Stimulated activated naive B cell treated with anti-CD40 and anti-IgM and Interleukin-4, amounts not matched to agents 10 μg/mL and 1 μg/mL and 100 μg/mL, for 72 hours (primary cell): ENCODE measurements at places on chromosomes 2 and 18.

- H3K4me1 ChIP-seq = peaks cover 72% of the 10 kb centered on the region
- H3K4me3 ChIP-seq = peak overlapping the region; percentile 99
- DNase-seq = no peak
- peak overlapping the region; percentile 99 for H3K27ac ChIP-seq
- H3K27me3 ChIP-seq = peaks cover 4% of the 10 kb centered on the region
These were observed 1.2 kb downstream of the BABAM2 start for GRCh38 chr2:27891673-27892105.

- H3K27ac ChIP-seq = peak overlapping the region; percentile 90
- peaks cover 25% of the 10 kb centered on the region for H3K36me3 ChIP-seq
- peaks cover 79% of the 10 kb centered on the region for H3K4me1 ChIP-seq
- no peaks in the 10 kb centered on the region for H3K27me3 ChIP-seq
These were observed 15.4 kb downstream of the HK2 start for GRCh38 chr2:74849228-74849892.

DNA sequence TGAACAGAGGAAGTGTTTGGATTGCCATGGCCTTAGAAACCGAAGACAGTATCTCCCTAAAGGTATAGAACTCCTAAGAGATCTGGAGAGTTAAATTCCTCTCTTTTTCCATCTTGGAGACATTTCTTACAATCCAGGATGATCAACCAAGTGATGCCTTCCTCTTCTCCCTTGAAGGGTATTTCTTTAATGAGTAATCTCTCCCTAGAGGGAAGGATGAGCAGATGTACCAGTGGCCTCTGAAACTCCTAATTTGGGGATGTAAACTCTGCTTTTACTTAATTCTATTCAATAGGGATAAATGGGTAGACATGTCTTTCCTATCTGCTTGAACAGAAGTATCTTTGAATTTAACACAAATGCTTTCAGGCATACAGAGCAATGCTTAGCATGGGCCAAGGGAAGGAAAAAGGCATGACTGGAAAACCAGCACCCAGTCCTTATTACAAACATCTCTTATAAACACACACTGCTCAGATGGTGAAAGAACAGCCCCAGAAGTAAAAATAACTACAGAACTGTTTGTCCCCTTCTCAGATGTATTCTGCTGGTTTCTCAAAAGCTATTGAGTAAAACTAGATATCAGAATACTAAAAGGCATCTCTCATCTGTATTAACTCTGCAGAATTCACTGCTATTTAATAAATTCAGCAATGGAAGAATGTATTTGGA lies 4.7 kb upstream of the THNSL2 start:
- no peak overlapping the region for H3K4me3 ChIP-seq
- DNase-seq = no peak
- no peak overlapping the region for H3K27ac ChIP-seq
- H3K36me3 ChIP-seq = peaks cover 4% of the 10 kb centered on the region
- H3K4me1 ChIP-seq = no peaks in the 10 kb centered on the region

DNA sequence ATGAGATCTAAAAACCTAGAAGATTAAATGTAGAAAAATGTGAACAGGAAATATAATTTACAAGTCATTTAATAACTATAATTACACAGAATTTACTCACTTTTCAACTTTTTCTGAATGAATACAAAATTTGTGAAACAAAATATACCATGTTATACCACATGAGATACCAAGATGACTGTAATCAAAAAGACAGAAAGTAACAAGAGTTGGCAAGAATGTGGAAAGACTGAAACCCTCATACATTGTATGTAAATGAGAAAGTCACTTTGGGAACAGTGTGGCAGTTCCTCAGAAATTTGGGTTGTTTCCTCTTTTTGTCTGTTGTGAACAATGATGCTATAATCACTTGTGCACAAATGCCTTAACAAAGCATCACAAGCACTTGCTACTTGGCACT lies 145.4 kb upstream of the ZNF804A start:
- H3K36me3 ChIP-seq = no peaks in the 10 kb centered on the region
- DNase-seq = no peak
- H3K27me3 ChIP-seq = no peaks in the 10 kb centered on the region
- no peak overlapping the region for H3K27ac ChIP-seq

- H3K27me3 ChIP-seq = no peaks in the 10 kb centered on the region
- no peak overlapping the region for H3K27ac ChIP-seq
- H3K36me3 ChIP-seq = no peaks in the 10 kb centered on the region
- DNase-seq = no peak
- H3K4me1 ChIP-seq = peaks cover 5% of the 10 kb centered on the region
These were observed 111.6 kb upstream of the LTBP1 start for GRCh38 chr2:32835148-32835547.

GRCh38 chr2:17604050-17604449 lies 63.6 kb downstream of the VSNL1 start:
- H3K4me3 ChIP-seq = no peak overlapping the region
- H3K36me3 ChIP-seq = no peaks in the 10 kb centered on the region
- no peak for DNase-seq
- H3K27ac ChIP-seq = no peak overlapping the region
- H3K27me3 ChIP-seq = peaks cover 27% of the 10 kb centered on the region
- H3K4me1 ChIP-seq = no peaks in the 10 kb centered on the region

GRCh38 chr2:180698668-180699067 lies 281.7 kb upstream of the UBE2E3 start:
- H3K4me1 ChIP-seq = no peaks in the 10 kb centered on the region
- H3K36me3 ChIP-seq = no peaks in the 10 kb centered on the region
- no peak overlapping the region for H3K4me3 ChIP-seq
- H3K27me3 ChIP-seq = no peaks in the 10 kb centered on the region

GRCh38 chr2:167415068-167415467 lies 526.8 kb downstream of the XIRP2 start:
- no peaks in the 10 kb centered on the region for H3K27me3 ChIP-seq
- no peaks in the 10 kb centered on the region for H3K4me1 ChIP-seq
- H3K4me3 ChIP-seq = no peak overlapping the region
- no peak overlapping the region for H3K27ac ChIP-seq

DNA sequence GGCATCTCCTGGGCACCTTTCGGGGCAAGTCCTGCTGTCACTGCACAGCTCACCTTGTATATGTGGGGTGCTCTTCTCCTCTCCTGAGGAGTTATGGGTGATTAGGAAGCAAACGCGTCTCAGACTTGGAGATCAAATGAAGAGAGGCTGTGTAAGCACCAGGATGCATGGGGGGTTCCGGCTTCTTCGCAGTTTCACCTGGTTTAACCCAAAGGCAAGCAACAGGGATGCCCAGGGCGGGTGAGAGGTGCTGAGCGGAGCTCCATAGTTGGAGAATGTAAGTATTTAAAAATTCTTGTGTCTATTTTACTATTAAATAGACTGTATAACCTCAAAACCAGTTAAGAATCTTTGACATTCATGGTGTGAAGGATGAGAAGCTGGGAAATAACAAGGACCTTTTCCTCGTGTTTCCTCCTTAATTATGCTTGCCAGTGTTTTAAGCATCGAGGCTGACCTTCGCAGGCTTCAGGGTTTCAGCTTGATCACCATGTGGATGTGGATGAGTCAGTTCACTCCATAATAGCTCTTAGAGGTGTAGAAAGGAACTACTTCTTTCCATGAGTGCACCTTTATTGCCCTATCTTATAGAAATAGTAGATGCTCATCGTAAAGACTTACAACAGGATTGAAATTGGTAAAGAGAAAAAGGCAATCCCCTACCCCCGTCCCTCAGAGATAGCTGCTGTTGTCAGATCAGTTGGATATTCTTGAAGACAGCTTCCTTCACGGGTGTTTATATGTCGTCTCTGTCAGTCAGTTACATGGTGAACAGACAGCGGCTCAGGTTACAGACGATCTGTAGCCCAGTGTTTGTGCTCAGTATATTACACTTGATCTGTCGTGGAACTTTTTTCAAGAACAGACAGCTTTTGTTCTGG lies 201.1 kb downstream of the AGAP1 start:
- no peak overlapping the region for H3K27ac ChIP-seq
- no peak for DNase-seq
- H3K27me3 ChIP-seq = peaks cover 6% of the 10 kb centered on the region
- H3K36me3 ChIP-seq = no peaks in the 10 kb centered on the region
- H3K4me3 ChIP-seq = no peak overlapping the region

- no peak overlapping the region for H3K27ac ChIP-seq
- H3K36me3 ChIP-seq = no peaks in the 10 kb centered on the region
- peaks cover 8% of the 10 kb centered on the region for H3K27me3 ChIP-seq
- H3K4me1 ChIP-seq = no peaks in the 10 kb centered on the region
- no peak for DNase-seq
These were observed 267.0 kb downstream of the MREG start for GRCh38 chr2:215746226-215746886.

GRCh38 chr2:28484835-28485234 lies 11.0 kb upstream of the PLB1 start:
- H3K27me3 ChIP-seq = peaks cover 3% of the 10 kb centered on the region
- no peaks in the 10 kb centered on the region for H3K36me3 ChIP-seq
- peaks cover 9% of the 10 kb centered on the region for H3K4me1 ChIP-seq
- no peak overlapping the region for H3K27ac ChIP-seq
- no peak overlapping the region for H3K4me3 ChIP-seq

DNA sequence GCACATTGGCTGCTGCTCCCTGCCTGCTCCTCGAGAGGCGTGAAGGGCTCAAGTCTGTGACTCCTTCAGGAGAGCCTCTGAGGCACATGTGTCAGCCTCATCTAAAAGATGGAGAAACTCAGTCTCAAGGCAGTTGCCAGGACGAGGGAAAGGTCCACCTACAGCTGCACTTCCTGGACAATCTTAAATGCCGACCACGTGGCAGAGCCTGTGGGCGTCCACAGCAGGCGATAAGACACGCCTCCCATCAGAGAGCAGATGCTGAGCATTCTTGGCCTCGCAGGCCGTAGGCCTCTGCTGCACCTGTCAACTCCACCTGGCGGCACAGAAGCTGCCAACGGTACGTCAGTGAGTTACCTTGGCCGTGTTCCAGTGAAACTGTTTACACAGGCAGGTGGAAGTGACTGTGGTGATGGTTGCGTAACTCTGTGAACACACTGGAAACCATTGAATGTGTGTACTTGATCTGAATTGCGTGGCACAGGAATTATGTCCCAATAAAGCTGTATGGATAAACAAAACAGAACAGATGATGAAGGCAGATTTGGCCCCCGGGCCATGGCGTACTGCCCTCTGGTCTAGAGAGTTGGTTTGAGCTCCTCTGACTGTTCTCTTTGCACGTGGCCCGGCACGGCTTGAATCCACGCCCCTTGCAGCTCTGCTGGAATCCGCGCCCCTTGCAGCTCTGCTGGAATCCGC lies 114.5 kb downstream of the RNF144A start:
- no peaks in the 10 kb centered on the region for H3K36me3 ChIP-seq
- DNase-seq = no peak
- no peaks in the 10 kb centered on the region for H3K4me1 ChIP-seq
- H3K27ac ChIP-seq = no peak overlapping the region

DNA sequence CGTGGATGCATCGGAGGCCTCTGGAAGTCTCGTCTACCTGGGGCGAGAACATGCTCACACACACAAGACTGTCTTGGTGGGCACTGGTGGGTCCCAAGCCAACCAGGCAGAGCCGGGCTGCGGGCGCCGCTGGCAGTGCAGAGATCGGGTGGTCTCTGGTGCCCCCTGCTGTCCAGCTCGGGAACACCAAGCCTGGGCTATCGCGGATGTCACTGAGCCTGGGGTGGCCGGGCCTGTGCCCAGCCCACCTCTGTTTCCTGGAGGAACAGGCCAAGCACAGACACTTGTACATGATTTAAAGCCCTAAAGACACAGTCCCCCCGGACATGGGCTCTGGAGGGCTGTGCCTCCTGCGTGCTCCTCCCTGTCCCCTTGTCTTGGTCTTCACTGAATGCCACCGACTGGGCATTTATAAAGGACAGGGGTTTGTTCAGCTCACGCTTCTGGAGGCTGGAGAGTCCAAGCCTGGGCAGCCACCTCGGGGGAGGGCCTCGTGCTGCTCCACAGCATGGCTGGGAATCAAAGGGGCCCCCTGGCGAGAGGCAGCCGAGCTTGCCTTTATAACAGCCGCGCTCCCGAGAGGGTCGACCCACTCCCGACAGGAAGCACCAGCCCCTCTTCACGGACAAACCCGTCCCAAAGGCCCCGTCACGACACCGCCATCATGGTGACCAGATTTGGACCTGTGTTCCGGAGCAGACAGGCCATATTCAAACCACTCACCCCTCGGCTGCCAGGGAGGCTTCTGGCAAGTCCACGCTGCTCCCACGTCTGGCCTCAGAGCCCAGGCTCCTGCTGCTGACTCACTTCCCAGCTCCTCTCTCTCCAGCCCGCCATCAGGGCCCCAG lies 3.6 kb upstream of the OTOS start:
- no peaks in the 10 kb centered on the region for H3K36me3 ChIP-seq
- H3K4me3 ChIP-seq = no peak overlapping the region
- DNase-seq = peak; percentile 61
- H3K27ac ChIP-seq = no peak overlapping the region
- H3K27me3 ChIP-seq = peaks cover 37% of the 10 kb centered on the region
- peaks cover 3% of the 10 kb centered on the region for H3K4me1 ChIP-seq

DNA sequence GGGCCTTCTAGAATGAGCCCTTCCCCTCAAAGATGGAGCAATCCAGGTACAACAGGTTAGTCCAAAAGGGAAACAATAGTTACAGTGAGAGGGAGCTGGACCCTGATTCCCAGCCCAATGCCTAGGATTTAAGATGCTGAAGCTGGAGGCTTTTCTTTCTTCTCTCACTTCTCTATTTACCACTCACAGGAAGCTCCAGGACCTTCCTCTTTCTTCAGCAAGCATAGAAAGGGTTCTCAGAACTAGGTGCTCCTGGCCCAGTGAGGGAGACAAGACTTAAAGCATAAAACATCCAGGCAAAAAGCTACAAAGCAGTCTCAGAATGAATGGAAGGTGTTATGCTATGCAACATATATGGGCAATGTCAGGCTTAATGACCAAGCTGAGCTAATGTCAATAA lies 279.0 kb downstream of the SRBD1 start:
- H3K4me1 ChIP-seq = no peaks in the 10 kb centered on the region
- no peaks in the 10 kb centered on the region for H3K36me3 ChIP-seq
- H3K4me3 ChIP-seq = no peak overlapping the region
- H3K27me3 ChIP-seq = peaks cover 18% of the 10 kb centered on the region
- DNase-seq = no peak
- no peak overlapping the region for H3K27ac ChIP-seq
